Glomerular endothelial cell (primary cell): ENCODE measurements at places on chromosomes 3 and 15. TPM values are rescaled to one million over a fixed set of nuclear protein-coding genes. Genes with fewer than 3 reads are reported as not detected.

DNA sequence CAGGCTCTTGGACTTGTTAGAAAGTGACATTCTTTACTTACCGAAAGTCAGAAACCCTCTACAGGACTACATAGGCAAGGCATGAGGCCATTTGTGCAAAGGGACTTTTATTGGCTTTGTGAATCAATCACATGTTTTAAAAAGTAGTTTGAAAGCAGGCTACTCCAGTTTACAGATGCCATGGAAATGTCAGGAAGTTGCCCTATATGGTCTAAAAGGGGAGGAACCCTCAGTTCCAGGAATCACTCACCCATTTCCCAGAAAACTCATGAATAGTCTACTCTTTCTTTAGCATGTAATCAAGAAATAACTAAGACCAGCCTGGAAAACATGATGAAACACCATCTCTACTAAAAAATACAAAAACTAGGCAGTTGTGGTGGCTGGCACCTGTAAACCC lies 51.0 kb upstream of the MKRN3 start:
- DNase-seq, result no peak

GRCh38 chr3:171967932-171968678 lies 71.3 kb upstream of the FNDC3B start:
- no peak for DNase-seq

- no peak for DNase-seq
Measured at GRCh38 chr3:123623346-123623880, 38.6 kb upstream of the HACD2 start.

DNA sequence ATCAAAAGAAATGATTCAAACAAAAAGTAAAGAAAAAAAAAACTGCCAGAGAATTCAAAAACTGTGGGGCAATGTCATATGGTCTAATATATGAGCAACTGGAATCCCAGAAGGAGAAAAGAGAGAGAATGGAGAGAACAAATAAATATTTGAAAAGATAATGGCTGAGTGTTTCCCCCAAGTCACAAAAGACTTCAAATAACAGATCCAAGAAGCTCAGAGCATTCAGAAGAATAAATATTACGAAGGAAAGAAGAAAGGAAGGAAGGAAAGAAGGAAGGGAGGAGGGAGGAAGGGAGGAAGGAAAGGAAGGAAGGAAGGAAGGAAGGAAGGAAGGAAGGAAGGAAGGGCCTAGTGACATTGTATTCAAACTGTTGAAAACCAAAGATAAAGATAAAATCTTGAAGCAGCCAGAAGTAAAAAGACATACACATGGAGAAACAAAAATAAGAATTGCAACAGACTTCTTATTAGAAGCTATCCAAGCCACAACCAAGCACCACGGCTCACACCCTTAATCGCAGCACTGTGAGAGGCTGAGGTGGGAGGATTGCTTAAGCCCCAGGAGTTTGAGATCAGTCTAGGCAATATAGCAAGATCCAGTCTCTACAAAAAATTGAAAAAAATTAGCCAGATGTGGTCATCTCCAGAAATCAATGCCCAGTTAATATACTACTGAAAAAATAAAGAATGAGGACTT lies 118.9 kb upstream of the IGSF10 start:
- DNase-seq, result no peak

DNA sequence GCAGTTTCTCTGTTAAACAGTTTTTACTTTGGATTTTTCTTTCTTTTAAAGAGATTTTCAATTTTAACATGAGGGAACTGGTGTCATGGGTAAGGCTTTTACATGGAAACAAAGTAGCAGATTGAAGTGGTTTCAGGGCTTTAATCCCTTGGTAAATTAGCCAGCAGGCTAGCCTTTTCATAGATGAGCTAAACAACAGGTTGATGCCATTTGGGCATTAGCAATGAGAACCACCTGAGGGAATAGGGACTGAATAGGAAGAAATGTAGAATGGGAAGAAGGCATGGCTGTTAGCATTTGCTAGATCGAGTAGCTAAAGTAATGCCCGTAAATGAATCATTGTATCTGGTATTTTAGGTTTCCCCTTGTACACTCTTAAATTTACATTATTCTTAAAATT lies 165.5 kb upstream of the MLF1 start:
- no peak for DNase-seq

- no peak for DNase-seq
Measured at GRCh38 chr15:73684581-73685455, 635 bp downstream of the CD276 start.

- DNase-seq, result no peak
Measured at GRCh38 chr3:111332488-111333080, 209.4 kb upstream of the CD96 start.

- DNase-seq, result no peak
Measured at GRCh38 chr3:28295898-28296490, 52.5 kb upstream of the ZCWPW2 start.

DNA sequence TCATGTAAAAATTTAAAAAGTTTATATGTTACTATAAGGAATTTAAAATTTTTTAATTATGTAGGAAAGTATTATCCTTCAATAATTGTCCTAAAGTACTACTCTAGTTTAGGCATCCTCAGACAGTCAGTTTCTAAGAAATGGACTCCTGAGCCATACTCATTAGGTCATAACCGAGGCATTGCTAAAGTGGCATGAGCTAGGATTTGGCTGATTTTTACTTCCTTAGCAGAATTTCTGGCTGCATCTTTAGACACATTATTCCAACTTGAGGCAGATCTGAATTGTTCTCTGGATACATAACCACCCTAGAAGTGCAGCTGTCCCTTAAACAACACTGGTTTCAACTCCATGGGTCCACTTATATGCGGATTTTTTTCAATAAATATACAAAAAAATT lies 38.3 kb downstream of the IFT57 start:
- DNase-seq, result no peak

GRCh38 chr3:71109977-71110285 lies 473.6 kb downstream of the FOXP1 start:
- no peak for DNase-seq

GRCh38 chr3:182331341-182331740 lies 462.0 kb upstream of the ATP11B start:
- no peak for DNase-seq

DNA sequence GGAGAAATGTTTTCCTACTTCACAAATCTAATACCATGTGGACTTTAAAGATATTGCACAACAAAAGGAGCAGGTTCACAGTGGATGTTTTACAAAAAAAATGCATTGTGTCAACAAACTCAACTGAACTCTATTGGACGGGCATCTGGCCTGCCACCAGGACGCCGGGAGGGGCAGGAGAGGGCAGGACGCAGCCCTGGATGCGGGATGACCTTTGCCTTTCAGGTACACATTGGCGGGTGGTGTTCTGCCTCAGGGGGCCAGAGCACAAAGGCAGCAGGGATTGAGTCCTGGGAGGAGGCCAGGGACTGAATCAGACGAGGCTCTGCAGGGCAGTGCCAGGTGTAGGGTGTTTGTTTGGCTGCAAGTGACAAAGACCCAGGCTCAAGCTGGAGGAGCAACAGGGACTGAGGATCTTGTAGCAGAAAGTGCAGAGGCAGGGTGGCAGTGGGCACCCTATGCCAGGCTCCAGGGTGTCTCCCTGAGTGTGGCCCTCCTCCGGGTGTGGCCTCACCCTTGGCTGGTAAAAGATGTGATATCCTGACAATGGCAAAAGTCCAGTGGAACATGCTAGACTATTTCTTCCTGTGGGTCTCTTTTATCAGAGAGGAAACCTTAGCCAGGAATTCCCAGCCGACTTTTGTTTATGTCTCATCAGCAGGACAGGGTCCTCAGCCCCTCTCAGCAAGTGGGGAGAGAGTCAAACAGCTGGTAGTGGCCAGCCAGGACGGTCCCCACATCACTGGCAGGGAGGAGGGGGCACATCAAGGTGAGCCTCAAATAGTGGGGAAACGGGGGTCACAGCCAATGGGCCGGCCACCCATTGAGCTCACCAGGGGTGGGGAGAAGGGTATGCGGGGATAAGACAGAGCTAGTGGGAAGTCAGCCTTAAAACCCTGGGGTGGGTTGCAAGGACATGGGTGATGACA lies 29.7 kb upstream of the KLF13 start:
- DNase-seq, result no peak

DNA sequence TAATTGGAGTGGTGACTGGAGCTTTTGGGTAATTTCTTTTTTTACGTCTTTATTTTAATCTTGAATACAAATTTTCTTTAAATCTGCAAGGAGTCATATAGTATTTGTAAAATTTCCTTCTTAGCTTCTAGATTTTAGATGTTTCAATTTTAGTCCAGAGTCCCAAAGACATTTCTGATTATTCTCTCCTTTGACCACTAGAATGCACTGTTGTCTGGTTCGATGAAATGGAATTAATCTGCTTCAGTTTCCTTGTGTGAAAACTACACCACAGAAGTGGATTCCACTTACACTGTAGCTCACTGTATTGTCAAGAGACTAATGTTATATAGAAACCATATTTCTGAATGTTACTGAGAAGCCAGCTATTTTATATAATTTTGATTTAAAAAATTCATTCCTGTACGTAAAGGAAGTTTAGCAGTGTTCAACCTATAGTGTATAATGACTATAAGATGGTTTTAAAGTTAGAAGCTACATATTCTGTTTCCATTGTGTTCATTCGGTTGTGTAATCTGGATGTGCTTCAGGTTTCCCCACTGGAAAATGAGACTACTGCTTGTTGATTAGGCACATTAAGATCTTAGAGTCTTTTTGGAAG lies 6.1 kb downstream of the GRAMD1C start:
- DNase-seq, result no peak

- DNase-seq, result peak; percentile 22
Measured at GRCh38 chr15:70605606-70606410, 157.6 kb downstream of the UACA start.

DNA sequence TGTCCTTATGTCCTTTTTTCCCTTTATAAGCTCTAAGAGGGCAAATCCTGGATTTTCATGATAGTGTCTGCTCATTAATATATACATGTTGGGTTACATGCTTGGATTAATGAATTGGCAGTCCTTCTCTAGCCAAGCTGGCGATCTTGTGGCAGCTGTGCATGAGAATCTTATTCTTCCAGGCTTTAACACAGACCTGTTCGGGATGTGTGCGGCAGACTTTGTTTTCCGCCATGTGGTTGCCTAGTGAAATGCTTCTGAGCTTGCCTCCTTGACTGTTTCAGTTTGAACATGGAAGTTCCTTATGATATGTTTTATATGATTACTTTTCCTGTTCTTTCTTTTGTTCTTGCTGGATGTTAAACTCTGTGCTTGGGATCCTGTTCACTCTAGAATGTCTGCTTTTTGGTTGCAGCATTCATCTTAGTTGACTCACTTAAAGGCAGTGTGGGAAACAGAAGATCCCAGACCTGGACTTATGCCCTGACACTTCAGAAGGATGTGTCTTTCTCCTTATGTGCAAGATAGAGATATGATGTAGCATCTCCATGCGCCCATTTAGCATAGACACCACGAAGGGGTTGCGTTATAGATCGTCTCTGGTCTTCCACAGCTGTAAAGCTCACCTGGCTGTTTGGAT lies 7.2 kb downstream of the CHCHD6 start:
- no peak for DNase-seq

GRCh38 chr3:196489747-196490146 lies 13.8 kb downstream of the RNF168 start:
- no peak for DNase-seq

IGSF10 gene
- under 0.01 and 0.18 TPM in 2 replicates for total RNA-seq

ZNF592 gene
- 11.5 and 16.7 TPM in 2 replicates for total RNA-seq

CFAP91 gene
- 0.10 and 0.70 TPM in 2 replicates for total RNA-seq

ATP13A5 gene
- not detected in 2 replicates for total RNA-seq

NPHP3 gene
- total RNA-seq, result 31.7 and 34.5 TPM in 2 replicates
